ENCODE measurements at places on chromosomes 11 and 22.
A peak's percentile ranks its signal among the peaks of the same experiment; 100 is the strongest.

DNA sequence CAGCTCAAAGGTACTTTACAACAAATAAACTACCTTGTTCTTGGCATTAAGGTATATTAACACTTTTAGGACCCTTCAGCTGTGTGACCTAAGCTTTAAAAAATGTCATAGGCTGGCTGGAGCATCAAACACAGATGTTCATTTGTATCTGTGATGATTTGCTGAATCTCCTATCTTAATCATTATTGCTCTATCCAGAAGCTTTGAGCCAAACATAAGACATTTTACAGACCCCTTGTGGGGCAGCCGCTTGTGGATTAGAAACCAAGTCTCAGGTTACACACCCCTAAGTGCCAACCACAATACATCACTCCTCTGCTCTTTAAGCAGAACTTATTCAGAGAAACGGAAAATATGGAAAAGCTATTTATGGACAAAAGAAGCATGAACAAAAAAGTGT, 394.2 kb upstream of the CCDC90B start:
- no peak for DNase-seq

- no peak for DNase-seq
These were observed 102.8 kb upstream of the NCAM1 start for GRCh38 chr11:112858289-112859023.

DNA sequence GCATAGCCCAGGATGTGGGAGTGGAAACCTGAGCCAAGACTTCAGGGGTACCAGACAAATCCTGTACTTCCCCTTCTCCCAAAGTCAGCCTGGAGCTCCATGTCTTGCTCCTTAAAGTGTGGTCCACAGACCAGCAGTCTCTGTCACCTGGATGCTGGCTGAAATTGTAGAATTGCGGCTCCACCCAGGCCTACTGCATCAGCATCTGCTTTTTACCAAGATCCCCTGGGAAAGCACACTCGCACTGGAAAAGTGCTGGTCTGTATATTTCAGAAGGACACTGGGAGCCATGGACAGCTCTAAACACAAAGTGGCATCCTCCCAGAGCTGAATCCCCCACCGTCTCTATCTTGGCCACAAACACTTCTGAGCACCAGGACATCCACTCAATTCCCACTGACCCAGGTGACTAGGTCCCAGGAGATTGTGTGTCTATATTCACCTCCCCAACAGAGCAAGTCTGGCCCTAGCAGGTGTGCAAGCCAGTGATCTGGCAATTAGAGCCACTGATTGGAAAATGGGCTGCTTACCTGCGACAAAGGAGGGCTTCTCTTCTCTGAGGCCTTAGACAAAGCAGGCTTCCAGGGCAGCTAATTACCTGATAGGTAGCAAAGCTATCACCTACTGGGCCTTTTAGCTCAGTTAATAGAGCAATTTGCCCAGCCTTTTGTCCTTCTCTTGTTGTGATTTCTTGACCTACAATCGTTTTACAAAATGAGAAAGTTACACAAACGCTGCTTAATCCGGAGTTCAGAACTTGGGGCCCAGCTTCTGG, 443.3 kb downstream of the MN1 start:
- no peak for DNase-seq

- no peak for DNase-seq
These were observed 388.7 kb downstream of the MIAT start for GRCh38 chr22:27046086-27046485.

DNA sequence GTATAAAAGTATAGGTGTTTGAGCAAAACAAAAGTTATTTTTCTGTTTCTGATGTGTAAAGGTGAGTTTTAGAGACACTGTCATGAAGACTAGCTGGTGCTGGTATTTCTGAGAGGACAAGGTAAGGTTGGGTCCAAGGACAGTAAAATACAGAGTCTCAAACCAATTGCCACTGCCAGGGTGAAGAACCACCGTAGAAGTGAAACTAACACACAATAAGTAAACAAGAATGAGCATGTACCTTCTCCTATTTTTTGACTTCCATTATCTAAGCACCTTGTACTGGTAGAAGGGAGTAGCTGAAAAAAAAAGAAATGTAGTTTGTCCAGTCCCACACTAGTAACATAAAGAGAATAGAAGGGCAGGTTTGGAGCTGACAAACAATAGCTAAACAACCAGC, 117.3 kb downstream of the TTC28 start:
- DNase-seq, result no peak

DNA sequence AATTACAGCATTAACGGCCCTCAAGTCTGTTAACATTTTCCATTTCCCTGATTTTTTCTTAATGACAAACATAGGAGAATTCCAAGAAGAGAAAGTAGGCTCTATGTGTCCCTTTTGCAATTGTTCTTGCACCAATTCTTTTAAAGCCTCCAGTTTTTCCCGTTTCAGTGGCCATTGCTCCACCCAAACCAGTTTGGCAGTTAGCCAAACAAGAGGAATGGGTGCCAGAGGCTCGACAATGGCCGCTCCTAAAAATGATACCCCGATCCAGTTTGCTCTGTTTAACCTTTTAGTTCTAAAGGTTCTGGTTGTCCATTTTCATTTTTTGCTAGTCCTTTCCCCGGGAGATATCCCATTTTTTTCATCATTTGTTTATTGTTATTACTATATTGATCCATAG, 6.7 kb upstream of the DNAJB13 start:
- no peak for DNase-seq

- DNase-seq, result no peak
These were observed 131.9 kb downstream of the WNT11 start for GRCh38 chr11:76074148-76075095.

DNA sequence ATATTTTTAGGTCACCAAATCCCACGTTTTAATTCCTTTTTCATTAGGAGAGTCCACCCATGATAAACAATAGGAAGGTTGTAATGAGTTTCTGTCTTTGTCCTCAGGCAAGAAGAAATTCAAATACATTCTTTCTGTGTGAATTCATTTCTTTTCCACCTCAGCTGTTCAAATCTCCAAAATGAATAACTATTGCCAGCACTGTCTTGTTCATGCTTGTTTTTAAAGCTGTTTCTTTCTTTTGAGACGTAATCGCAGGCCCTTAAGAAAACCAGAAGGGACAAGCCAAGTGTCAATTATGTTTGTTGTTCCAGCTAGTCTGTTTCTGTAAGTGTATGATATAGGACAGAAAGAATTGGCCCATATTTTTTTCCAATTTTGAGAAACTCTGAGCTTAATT, 20.2 kb downstream of the MMP27 start:
- no peak for DNase-seq

- no peak for DNase-seq
These were observed 268.5 kb downstream of the SOX6 start for GRCh38 chr11:16087886-16088285.

GRCh38 chr11:9362393-9362863, 22.0 kb upstream of the IPO7 start:
- DNase-seq, result no peak

- DNase-seq, result no peak
These were observed 111.7 kb downstream of the MYO18B start for GRCh38 chr22:25853501-25854284.

DNA sequence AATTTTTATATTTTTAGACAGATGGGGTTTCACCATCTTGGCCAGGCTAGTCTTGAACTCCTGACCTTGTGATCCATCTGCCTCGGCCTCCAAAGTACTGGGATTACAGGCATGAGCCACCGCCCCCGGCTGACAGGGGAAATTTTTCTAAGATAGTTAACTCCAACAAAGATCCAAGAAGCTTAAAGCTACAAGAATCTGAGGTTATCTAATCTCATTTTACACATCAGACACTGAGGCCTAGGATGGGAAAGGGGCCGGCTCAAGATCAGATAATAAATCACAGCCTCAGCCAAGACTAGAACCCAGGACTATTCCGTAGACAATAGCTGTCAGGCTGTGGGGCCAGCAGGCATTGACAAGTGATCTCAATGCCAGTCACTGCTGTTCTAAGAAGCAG, 94.0 kb downstream of the AMBRA1 start:
- no peak for DNase-seq

DNA sequence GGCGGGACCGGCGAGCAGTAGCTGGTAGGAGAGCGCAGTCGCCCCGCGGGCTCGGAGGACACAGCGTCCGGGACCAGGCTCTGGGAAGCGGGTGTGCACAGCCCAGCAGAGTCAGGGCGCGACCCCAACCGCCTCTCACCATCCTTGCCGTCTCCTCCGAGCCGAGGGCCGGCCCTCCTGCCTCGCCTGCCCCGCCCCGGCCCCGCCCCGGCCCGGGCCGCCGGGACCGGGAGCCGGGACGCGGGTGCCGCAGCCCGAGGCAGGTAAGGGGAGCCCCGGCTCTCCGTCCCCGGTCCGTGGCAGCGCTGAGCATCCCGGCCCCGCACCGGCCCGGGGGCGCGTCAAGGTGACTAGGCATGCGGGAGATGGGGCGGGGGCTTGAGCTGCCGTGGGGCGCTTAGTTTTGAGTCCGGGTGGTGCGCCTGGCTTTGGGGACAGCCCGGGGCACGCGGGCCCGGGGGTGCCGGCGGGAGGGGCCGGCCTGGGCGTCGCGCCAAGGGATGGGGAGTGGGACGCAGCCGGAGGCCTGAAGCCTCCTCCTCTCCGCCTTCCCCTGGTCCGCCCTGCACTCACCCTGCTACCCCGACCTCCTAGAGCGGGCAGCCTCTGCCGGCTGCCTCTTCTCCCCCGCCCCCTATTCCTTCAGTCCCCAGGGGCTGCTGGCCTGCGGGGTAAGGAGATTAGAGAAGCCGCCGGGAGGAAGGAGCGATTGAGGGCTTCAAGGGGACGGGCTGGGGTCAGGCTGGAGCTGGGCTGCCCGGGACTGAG, at the start of gene ABCG4:
TSS of gene ABCG4 (plus strand) at position 35 of the 768 bp plus-strand sequence. CDS start 914 bp downstream, outside the sequence.
- no peak for DNase-seq

DNA sequence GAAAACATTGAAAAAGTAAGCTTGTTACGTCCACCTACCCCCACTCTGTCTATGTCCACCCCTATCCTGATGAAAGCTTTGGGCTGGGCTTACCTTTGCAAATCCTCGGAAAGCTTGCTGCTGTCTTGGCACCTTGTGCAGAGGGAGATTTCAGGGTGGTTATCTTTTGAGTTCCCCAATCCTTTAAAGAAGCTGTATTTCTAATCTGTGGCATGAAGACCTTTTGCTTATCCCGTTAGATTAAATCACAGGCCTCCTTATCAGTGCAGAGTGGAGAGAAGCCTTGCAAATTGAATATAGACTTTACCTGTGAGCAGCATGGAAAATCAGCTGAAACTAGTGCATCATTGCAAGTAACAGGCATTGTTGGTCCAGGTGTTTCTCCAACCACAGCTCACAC, 580.6 kb upstream of the ANO5 start:
- DNase-seq, result no peak

DNA sequence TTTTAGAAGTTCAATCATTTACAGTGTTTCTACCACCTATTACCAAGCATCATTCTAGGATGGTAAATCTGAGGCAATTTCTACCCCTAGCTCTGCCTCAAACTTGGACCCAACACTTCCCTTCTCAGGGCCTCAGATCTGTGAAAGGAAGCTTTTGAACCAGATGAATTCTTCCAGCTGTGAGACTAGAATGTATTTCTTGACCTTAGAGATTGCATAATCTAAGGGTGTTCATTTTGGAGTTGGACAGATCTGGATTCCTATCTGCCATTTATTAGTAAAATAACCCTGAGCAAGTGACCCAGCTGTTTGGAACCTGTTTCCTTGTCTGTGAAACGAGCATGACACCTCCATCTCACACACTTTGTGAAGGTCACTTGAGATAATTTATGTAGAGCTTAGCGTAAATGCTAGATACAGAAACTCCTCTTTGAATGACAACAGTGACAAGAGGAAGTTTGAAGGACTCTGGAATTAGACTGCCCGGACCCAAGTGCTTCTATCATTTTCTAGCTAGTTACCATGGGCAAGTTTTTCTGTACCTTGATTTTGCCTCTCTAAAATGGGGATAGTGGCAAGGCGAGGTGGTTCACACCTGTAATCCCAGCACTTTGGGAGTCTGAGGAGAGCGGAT, 3.8 kb upstream of the INTS5 start:
- no peak for DNase-seq

DNA sequence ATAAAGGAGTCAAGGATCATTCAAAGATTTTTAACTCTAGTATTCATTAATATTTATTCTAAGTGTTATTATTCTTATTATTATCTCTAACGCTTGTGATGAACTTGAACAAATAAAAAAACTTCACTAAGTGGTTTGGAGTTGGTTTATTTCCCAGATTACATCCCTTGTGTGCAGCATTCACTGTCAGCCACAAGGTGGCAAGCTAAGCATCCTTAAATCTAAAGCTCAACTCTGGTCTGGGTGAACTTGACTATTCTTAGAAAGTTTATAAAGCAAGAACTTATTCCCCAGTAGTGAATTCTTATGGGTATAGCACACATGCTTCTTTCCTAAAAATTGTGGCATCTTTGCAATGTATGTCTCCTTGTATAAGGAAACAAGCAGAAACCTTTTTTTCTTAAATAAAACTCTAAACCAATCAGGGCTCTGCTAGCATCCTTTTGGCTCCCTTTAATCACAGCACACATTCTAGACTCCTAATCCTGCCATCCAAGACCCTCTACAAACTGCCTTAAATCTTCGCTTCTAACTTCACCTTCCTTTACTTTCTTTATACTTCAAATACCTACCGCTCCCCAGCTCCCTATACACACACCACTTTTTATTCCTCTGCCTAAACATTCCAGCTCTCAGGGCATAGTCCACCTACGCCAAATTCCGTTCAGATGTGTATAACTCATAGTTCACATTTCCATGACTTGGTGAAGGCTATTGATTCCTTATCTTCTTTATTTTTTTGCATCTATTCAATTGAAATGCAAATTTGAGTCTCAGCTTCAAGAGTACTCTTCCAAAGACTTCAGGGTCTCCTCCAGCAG, 1068.8 kb downstream of the DLG2 start:
- DNase-seq, result peak; percentile 17

GRCh38 chr22:27295040-27295439, 506.5 kb downstream of the MN1 start:
- DNase-seq, result no peak

DNA sequence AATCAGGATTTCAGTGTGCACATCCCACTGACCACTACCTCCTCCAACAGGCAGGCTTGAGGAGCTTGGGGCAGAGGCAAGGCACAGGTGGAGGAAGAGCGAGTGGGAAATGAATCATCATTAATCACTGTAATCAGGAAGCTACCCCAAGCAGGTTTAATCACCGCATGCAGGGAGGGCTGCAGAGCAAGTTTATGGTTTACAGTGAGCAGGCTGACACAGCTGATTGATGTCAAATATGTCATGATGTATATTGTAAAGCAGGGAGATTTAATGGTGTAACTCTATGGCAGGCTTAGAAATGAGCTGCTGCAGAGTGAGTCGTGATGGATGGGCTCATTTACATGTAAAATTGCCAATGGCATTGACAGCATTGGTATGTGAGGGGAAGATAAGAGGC, 441.0 kb downstream of the NTM start:
- no peak for DNase-seq

GRCh38 chr11:110133160-110133559, 40.0 kb downstream of the ZC3H12C start:
- DNase-seq, result no peak

GRCh38 chr11:77121876-77122575, 6.0 kb upstream of the MYO7A start:
- DNase-seq, result no peak

GRCh38 chr11:38814670-38815069, 2216.6 kb upstream of the RAG2 start:
- no peak for DNase-seq

DNA sequence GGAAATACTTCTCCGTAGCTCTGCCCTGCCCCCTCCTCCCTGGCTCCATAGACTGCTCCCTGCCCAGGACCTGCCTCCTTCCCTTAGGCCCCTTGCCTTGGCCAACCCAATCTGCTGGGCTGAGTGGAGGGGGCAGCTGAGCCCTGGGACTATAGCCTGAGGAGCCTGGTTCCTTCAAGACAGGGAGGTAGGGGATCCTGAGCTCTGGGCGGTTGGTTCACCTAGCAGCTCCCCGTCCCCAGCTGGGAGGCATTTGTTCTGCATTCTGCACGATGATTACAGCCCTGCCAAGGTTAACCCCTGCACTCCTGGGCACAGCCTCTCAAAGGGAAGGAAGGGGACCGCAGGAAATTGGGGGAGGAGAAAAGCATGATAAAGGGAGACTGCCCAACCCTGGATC, 3.6 kb upstream of the CDC42EP1 start:
- DNase-seq, result no peak

Measured in GM04504 (cell line).